ENCODE measurements at places on chromosomes 5 and 9. TPM values are rescaled to one million over a fixed set of nuclear protein-coding genes. Genes with fewer than 3 reads are reported as not detected.

SH3RF2 gene
- 79.9 TPM for total RNA-seq

ALDH1A1 gene
- total RNA-seq: 346 TPM

DNA sequence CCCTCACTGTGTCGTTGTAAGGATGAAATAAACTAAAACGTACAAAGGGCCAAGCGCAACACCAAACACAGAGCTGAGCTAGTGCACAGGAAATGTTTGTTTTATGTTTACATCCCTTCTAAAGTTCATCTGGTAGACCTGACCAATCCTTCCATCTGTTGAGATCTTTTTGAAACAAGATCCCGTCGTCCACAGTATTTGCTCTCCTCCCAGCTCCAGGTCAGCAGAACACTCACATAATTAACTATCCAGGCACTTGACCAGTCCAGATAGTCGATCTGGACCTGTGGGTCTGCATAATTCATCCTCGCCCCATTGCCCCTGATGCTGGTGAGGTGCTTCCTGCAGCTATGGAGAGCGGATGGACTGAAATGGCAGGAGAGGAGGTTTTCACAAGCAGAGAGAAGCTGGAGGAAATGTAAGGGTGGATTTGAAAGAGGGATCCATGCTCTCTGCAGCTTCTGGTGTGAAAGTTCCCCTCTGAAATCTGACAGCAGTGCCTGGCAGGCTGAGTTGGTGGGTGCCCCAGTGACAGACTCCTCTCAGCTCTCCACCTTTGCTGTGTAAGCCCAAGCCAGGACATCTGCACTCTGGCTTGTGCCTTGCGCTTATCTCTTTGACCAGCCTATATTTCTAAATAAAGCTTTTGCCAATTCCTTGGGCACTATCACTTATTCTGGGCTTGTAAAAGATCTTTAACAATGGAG, 102.4 kb downstream of the TTLL11 start:
- no peaks in the 10 kb centered on the region for H3K27me3 ChIP-seq
- H3K4me1 ChIP-seq: no peaks in the 10 kb centered on the region
- no peak for DNase-seq
- H3K36me3 ChIP-seq: no peaks in the 10 kb centered on the region

GRCh38 chr5:38648703-38649291, 92.4 kb upstream of the LIFR start:
- H3K27ac ChIP-seq: no peak overlapping the region
- no peaks in the 10 kb centered on the region for H3K4me1 ChIP-seq
- DNase-seq: no peak
- no peak overlapping the region for H3K4me3 ChIP-seq

- H3K36me3 ChIP-seq: no peaks in the 10 kb centered on the region
- H3K27ac ChIP-seq: no peak overlapping the region
- no peak overlapping the region for H3K4me3 ChIP-seq
- no peaks in the 10 kb centered on the region for H3K27me3 ChIP-seq
- peaks cover 9% of the 10 kb centered on the region for H3K4me1 ChIP-seq
- no peak for DNase-seq
Measured at GRCh38 chr5:6636293-6636692, 3.1 kb downstream of the SRD5A1 start.

- H3K4me3 ChIP-seq: no peak overlapping the region
- DNase-seq: no peak
- no peaks in the 10 kb centered on the region for H3K36me3 ChIP-seq
- H3K27me3 ChIP-seq: no peaks in the 10 kb centered on the region
Measured at GRCh38 chr9:86604741-86605140, 250.5 kb upstream of the TUT7 start.
